ENCODE measurements at places on chromosomes 1 and 21. TPM values are rescaled to one million over a fixed set of nuclear protein-coding genes. Genes with fewer than 3 reads are reported as not detected.

- no peak for DNase-seq
These were observed 12.3 kb downstream of the SGIP1 start for GRCh38 chr1:66546047-66546810.

DNA sequence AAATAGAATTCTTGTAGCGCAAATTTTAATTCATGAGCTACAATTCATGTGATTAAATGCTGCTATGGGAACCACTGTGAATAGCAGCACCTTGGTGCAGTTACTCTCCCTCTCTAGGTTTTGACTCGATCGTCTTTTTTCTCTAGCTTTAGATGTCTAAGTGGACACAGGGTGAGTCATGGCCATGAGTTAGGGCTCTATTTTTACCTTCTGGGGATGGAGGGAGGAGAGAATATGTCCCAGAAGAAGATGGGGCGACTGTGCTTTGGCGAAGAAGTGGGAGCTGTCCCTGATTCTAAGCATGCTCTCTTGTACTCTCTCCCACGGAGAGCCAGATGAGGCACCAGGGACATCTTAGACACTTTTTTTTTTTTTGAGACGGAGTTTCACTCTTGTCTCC is 1.6 kb upstream of the OR2B11 start:
- no peak for DNase-seq

GRCh38 chr21:15774590-15774989 is 44.8 kb downstream of the USP25 start:
- no peak for DNase-seq

GRCh38 chr1:169019419-169020058 is 87.0 kb upstream of the ATP1B1 start:
- no peak for DNase-seq

GRCh38 chr1:27157194-27157593 is 2.3 kb upstream of the SLC9A1 start:
- no peak for DNase-seq

DNA sequence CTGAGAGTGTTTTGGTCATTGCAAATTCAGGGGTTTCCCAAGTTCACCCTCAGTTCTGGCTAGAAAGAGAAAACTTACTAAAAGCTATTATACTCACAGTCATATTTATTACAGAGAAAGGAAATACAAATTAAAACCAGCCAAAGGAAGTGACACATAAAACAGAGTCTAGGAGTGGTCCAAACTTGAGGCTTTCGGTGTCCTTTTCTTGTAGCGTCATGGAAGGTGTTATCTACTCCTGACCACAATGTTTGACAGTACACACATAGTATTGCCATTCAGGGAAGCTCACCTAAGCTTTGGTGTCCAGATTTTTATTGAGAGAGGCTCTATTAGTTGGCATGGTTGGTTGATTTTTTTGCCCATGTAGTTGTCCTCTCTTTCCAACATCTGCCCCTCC is 59.0 kb downstream of the SLC35A3 start:
- DNase-seq: no peak

Gene LAMB3
- 0.18 TPM for polyA plus RNA-seq

DNA sequence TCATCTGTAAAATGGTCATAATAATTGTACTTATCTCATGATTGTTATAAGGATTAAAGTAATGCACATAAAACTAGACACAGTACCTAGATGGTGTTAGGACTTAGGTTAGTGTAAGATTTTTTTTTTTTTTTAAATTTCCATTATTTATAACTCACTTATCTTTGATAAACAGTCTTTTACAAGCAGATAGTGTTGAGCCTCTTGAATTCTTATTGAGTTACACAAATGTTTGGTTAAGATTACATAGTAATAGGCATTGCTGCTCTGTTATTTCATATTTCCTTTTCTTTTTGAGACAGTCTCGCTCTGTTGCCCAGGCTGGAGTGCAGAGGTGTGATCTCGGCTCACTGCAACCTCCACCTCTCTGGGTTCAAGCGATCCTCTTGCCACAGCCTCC is 15.4 kb downstream of the MRPS6 start:
- no peak for DNase-seq

DNA sequence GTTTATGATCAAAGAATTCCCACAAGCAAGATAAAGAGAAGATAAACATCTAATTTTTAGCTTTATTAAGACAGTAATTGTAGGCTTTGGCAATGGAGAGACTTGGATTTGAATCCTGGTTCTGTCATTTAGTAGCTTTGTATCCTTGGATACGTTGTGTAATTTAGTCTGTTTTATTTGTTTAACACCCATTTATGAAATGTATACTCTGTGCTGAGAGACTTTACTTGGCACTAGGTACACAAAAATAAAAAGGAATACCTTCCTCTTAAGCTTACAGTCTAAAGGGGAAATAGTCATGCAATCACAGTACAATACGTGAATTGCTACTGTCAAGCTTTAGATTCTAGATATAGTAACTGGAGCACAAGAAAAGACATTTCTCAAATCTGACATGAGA is 23.8 kb downstream of the ZMPSTE24 start:
- peak; percentile 16 for DNase-seq

DNA sequence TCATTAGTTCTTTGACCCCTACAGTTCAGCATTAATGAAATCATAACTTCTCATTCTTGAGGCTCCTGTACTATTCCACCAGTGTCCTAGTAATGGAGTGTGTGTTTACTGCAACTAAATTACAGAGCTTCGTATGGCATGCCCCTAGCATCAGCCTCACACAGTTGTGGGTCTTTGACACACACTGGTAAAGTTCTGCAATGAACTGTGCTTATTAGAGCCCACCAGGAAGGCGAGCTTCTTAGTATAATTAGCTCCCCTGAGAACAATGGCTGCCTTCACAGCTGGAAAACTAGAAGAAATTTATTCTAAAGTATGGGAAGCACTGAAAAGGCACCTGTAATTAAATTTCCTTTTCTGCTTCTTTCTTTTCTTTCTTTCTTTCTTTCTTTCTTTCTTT is 251.1 kb upstream of the RGS18 start:
- no peak for DNase-seq

GRCh38 chr1:73860421-73860950 is 337.5 kb downstream of the LRRIQ3 start:
- no peak for DNase-seq

Gene KCNT2
- not detected for polyA plus RNA-seq

DNA sequence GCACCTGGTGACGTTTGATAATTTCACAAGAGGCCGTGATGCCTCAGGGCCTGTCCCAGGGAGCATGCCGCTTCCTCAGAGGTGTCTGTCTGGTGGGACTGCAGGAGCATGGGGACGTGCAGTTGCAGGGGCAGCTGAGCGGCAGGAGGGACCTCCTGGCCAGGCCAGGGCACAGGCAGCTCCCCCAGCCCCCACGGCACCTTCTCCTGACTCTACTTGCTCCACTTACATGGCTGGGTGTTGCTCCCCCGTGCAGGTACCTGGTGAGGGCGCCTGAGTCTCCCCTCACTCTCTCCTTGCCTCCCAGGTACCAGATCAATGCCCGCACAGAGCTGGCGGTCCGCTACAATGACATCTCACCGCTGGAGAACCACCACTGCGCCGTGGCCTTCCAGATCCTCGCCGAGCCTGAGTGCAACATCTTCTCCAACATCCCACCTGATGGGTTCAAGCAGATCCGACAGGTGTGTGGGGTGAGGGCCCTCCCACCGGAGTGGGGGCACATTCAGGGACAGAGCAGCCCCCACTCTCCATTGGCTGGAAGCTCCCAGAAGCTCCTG is 108.4 kb downstream of the PDE9A start:
- DNase-seq: no peak

Gene SLC26A9
- 0.03 TPM for polyA plus RNA-seq

Gene ASCL5
- not detected for polyA plus RNA-seq

Gene STIL
- polyA plus RNA-seq: 7.9 TPM

DNA sequence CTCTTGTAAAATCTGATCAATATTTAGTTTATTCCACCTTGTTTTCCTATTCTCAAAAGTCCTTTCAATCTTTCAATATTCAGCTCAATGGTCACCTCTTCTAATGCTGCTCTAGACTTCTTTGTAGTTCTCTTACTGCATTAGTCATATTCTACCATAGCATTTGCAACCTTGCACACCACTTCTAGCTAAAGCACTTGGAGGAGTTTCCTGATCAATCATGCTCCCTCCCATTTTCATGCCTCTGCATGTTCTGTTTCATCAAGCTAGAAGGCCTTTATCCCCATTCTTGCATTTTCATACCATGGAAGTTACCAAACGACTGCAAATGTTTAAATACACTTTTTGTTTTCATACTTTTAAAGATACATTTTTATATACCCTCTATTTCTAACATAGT is 72.1 kb downstream of the SLC5A9 start:
- no peak for DNase-seq

Gene MSH4
- 0.01 TPM for polyA plus RNA-seq

DNA sequence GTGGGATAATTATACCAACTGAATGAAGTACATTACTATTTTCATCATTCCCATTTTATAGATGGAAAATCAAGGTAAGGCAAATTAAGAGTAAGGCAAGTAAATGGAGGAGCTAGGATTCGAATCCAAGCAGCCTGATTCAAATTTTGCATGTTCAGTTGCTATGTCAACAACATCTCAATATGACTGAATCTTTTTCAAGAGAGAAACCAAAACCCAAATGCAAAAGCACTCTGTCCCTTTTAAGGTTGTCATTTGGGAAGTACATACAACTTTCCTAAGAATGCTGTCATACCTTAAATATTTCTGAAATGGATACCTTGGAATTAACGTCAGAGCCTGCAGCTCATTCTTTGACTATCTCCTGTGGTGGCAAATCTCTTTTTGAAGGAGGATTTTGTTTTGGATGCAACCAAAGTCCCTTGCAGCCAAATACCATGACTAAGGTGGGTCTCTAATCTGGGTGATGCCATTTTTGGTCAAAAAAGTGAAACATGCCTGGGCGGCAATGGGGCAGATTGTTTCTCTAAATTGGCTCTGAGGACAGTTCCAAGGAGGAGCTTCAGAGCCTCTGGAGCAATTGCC is 25.4 kb downstream of the ADAMTS1 start:
- DNase-seq: no peak

- DNase-seq: peak; percentile 6
These were observed 21.2 kb upstream of the ERO1B start for GRCh38 chr1:236302941-236303340.

Measured in HepG2 (cell line).